Chondrocyte (in vitro differentiated cells): ENCODE measurements at places on chromosomes 16 and 17. TPM values are rescaled to one million over a fixed set of nuclear protein-coding genes. Genes with fewer than 3 reads are reported as not detected.

PTGES3L gene
- 1.2 to 5.7 TPM (median 3.9 TPM) in 3 replicates for total RNA-seq

- no peak for DNase-seq
These were observed 9.1 kb upstream of the CBX4 start for GRCh38 chr17:79848370-79848766.

TRPV3 gene
- 0.27 to 0.74 TPM in 2 of 3 replicates, not detected in the other for total RNA-seq

HASPIN gene
- 2.1 to 2.6 TPM (median 2.2 TPM) in 3 replicates for total RNA-seq
